M059J (cell line): ENCODE measurements at places on chromosomes 2 and 18. TPM values are rescaled to one million over a fixed set of nuclear protein-coding genes. Genes with fewer than 3 reads are reported as not detected.
A peak's percentile ranks its signal among the peaks of the same experiment; 100 is the strongest.

DNA sequence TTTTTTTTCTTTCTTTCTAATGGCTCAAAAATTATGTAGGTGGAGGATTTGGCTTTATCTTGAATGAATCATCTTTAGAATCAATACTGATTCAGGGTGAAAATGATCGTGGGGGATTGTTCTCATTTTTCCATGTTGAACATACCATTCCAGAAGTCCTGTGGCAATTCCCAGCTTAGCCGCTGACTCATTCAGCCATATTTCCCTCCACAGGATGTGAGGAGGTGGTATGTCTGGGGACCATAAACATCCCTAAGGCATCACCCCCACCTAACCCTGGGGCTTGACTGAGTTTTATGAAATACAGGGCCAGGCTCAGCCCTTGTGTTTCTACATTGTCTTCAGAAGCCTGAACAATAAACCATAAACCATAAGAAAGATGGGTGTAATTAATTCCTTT, 92.7 kb upstream of the FN1 start:
- DNase-seq = peak; percentile 88

GRCh38 chr18:79644006-79644665, 35.5 kb upstream of the CTDP1 start:
- peak; percentile 34 for DNase-seq

- DNase-seq = peak; percentile 38
Observed at GRCh38 chr2:66435549-66435875, 587 bp downstream of the MEIS1 start.

- no peak for DNase-seq
Observed at GRCh38 chr18:55228707-55229106, 269.4 kb upstream of the CCDC68 start.

- peak; percentile 18 for DNase-seq
Observed at GRCh38 chr2:223264541-223265193, 212.7 kb downstream of the KCNE4 start.

GRCh38 chr2:460861-461260, 173.0 kb upstream of the ALKAL2 start:
- peak; percentile 64 for DNase-seq

DNA sequence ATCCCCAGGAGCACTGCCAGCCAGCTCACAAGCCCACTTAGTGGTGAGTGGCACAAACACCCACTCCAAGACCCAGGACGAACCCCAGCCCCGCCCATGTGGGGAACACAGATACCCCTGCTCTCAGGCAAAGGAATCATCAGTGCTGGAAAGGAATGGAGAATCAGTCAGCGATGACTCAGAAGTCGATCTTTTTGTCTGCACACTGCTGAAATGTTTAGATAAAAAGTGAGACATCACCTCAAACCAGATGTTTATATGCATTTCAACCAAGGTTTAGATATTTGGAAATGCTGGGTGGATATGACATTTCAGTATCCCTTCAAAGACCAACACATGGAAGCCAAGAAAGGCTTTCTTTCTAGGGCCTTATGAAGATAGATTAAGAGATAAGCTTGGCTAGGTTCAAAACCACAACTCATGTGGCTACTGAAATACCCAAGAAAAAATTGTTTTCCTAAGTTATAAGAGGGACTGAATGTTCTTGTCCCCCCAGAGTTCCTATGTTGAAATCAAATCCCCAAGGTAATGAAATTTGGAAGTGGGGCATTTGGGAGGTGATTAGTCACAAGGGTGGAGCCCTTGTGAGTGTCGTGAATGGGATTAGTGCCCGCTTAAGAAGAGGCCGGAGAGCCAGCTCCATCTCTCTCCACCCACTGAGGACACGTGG, 43.7 kb downstream of the POU3F3 start:
- DNase-seq = peak; percentile 28

GRCh38 chr2:57543211-57543610, 503.4 kb upstream of the VRK2 start:
- DNase-seq = peak; percentile 44

Gene ERBB4
- total RNA-seq = not detected in 2 replicates

Gene CD28
- not detected in 2 replicates for total RNA-seq

Gene PLEKHH2
- total RNA-seq = 2.4 and 2.5 TPM in 2 replicates

Gene SULT1C4
- total RNA-seq = not detected in 2 replicates

Gene C2orf80
- not detected in 2 replicates for total RNA-seq

Gene AQP12B
- not detected in 2 replicates for total RNA-seq
